Effector memory CD4-positive, alpha-beta T cell (primary cell): ENCODE measurements at places on chromosomes 11 and 22.

- DNase-seq = no peak
Observed at GRCh38 chr11:95501761-95502266, 270.8 kb upstream of the SESN3 start.

- no peak for DNase-seq
Observed at GRCh38 chr11:134332189-134332631, 422 bp downstream of the GLB1L2 start.

DNA sequence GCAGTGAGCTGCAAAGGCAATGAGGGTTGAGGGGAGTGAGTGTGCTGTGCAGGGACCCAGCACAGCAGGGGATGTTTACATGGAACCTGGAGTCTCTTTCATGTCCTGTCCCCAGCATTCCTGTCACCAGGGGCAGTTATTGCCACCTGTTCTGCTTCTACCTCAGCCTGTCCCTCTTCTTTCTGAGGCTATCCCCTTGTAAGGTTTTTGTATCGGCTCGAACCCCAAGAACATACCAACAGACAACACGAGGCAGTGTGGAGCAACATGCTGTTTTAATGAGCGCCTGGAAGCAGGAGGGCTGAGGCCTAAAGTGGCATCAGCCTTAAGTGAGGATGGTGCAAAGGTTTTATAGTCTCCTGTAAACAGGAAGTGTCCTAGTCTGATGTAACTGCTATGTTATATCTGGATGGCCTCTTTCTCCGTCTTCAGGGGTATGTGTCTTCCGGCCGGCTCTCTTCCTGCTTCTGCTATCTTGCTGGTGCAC lies 3.9 kb downstream of the SCGB2A2 start:
- DNase-seq = no peak

GRCh38 chr11:27083241-27083640 lies 42.6 kb downstream of the BBOX1 start:
- DNase-seq = no peak

- DNase-seq = no peak
Observed at GRCh38 chr11:42526426-42526825, 785.4 kb upstream of the API5 start.
